ENCODE measurements at places on chromosomes 3 and 15.
A peak's percentile ranks its signal among the peaks of the same experiment; 100 is the strongest.

DNA sequence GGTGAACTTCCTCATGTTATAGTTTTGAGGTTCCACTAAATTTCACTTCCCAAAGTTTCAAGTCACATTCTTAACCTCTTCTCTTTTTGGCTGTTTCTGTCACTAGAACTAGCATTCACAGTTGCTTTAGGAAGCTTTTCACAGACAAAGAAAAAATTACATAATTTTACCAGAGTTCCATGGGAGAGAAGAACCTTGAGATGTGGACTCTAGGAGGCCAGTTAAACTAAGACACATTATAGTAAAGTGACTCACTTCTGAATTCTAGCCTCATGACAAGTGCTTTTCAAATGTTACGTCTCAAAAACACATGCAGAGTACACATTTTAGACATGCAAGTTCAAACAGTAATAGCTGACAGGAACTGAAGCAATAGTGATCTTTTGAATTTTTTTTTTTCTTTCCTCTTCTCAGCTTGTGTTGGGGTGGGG is 39.9 kb upstream of the LRTM1 start:
- DNase-seq: no peak

- no peak for DNase-seq
Observed at GRCh38 chr3:31629054-31629453, 96.3 kb downstream of the STT3B start.

GRCh38 chr15:71186267-71186666 is 71.0 kb downstream of the THSD4 start:
- DNase-seq: no peak

DNA sequence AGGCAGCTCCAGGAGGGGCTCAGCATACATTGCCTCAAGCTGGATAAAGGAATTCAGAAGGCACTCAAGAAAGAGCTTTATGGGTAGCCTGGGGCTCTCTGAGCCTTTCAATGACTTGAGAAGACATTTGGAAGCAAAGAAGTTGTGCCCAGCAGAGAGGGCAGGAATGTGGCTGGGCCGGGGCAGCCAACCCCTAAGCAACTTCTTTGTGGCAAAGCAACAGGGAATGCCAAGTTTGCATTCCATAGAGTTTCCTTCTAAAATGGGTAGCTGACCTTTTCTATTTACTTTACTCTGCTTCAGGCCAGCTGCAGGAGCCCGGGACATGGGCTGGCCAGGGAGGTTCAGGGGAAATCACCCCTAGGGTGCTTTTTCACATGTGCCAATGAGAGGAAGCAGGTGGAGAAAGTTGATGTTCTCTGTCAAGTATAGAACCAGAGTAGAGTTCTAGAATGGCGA is 45.6 kb downstream of the CCDC12 start:
- no peak for DNase-seq

DNA sequence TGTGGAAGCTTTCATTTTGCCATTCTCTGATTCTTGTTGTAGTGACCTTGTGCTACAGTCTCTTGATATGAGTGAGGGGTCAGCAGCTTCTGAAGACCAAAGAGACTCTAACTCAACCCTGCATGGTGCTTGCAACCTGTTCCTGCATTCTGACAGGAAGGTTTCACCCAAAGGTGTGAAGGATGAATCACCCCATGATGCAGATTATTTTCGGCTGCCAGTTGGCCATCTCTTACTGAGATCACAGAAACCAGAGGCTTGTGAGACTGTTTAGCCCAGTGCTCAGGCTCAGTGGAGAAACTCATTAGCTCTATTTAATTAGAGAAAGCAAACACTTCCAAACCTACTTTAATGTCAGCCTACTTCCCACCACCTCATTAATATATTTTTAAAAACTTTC is 29.2 kb upstream of the TPRG1 start:
- peak; percentile 14 for DNase-seq

- DNase-seq: no peak
Observed at GRCh38 chr3:184827572-184827971, 15.6 kb downstream of the VPS8 start.

DNA sequence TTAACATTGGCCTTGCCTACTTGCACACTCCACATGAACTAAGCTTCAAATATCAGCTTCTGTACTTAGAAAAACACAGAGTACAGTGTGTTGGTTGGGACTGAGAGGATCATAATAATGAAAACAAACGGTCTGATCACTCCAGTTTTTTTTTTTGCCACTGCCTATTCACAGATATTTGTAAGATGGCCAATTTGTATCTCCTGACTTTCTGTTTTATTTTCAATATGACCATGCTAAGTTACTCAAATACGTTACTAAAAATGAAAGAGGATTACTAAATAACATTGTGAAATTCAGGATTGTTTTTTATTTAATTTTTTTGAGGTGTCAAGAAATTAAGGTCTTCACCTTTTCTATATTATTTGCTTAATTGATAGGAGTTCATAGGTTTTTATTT is 595.1 kb downstream of the TUSC7 start:
- no peak for DNase-seq

DNA sequence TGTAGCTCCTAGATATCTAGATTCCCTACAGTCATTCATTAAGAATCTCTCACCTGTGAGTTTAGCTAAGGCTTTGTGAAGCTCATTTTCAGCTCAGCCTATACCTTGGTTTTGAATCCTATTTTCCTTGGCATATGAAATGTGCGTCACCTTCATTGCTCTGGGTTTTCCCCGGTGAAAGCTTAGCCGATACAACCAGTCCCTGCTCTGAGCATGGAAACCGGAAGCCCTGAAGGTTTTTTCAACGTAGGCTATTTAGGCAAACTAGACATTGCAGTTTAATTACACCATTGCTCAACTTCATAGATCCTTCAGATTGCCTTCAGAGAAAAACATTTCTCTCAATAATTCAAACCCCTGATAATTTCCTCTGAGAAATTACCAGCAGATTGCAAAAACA is 206.8 kb upstream of the TPRG1 start:
- no peak for DNase-seq

- no peak for DNase-seq
Observed at GRCh38 chr3:150843241-150843640, 62.0 kb downstream of the MINDY4B start.

GRCh38 chr3:125375950-125376679 is 990 bp upstream of the ZNF148 start:
- DNase-seq: no peak

- DNase-seq: no peak
Observed at GRCh38 chr3:111944372-111944771, 34.5 kb upstream of the ABHD10 start.

DNA sequence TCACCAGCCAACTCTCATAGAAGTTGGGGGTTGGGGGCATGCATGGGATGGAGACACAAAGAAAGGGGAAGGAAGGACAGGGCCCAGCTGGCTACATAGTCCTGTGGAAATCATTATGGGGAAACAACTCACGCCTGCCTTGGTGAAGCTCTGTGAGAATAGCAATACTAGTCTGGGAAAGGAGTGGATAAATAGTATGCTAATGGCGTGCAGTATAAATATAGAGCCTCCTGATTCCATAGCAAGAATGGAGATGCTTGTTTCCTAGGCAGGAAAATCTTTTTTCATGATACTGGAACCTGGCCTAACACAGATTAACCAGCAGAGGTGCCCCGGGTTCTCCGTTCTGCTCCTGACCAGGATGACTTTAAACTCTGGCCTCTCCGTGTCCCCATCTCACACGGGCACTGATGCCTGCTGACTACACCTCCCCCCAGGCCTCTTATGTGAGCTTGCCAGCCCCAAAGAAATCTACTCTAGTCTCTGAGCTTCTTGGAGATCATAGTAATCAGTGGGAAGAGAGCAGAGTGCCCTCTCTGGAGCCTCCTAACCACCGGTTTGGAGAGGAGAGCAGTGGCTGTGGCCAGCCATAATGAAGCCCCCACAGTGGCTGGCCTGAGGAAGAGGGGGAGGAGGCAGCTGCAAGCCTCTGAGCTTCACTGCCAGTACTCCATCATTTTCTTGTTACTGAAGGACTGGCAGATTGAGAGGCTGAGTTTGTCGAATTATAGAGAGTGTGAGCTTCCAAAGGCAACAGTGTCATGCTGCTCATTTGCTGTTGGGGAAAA is 355.0 kb upstream of the SEMA6D start:
- DNase-seq: no peak

DNA sequence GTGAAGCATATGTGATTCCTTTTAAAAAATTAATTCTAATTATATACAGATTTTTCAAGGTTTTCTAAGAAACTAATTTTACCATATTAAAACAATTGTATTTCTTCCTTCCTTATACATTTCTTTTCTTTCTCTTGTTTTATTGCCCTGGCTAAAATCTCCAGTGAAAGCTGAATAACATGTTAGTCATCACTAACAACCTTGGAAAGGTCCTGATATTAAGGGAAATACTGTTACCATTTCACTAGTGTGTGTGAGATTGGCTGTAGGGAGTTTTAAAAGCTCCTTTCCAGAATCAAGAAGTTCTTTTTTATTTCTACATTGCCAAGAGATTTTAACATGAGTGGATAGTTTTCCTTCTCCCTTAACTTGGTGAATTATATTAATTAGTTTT is 229.7 kb upstream of the EIF1B start:
- DNase-seq: no peak

DNA sequence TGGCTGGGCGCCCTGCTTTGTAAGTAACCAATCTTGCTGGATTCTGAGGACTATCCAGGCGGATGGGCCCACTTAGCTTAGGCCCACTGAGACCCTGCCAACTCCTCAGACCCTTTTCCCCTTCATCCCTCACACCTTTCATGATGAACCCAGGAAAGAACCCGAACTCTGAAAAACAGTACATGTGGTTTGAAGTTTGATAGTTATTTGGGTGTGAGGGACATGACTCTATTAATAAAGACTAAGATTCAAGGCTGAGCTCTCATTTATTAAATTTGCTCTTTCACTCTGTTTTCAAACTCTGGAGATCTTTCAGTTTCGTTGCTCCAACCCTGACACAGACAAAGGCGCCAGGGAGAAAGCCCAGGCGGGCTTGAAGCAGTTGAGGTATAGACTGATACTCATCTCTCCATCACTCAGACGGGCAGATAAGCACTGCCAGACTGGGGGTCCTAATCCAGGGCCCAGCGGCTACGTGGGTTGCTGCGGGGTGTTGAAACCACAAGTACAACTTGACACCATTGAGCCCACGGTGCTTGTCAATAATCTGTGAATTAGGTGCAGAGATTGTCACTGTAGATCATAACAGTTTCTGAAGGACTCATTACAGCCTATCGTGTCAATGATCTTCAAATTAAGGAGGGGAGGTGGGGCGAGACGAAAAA is 7.2 kb upstream of the SOX2 start:
- DNase-seq: no peak

DNA sequence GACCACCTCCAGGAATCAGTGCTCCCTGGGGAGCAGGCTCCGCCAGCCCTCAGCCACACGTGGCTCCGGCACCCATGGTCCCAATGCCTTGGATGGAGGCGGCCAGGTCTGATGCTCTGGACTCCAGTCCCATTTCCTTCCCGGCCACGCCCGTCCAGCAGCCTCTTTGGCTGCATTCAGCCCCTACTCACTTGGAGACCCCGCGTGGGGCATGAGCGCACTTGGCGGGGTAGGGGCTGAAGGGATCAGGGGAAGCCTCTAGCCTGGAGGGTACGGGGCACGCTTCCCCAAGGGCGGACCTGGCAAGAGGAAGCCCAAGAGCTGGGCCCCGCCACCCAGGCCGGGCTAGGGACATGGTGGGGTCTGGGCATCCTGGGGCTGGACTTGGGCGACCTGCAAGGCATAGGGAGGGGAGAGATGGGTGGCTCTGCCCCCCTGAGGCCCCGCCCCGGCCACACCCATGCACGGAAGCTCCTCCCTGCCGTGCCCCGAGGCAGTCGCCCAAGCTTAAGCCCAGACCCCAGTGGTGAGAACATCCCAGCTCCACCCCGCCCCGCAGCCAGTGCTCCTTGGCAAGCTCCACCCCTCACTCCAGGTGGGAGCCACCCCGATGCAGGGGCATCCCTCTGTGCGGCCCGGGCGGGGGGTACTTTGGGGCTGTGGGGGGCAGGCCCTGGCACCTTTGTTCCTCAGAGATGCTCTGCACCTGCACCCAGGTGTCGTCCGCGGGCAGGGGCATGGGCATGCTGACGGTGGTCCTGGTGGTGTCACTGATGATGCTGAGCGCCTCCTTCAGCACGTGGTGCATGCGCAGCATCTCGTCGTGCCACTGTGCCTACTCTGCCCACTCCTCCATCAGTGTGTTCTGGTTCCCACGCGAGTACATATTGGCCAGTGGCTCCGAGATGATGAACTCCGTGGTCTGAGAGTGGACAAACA is 163.5 kb downstream of the GOLGA6L4 start:
- no peak for DNase-seq

GRCh38 chr15:77826006-77826695 is 193.4 kb upstream of the LINGO1 start:
- DNase-seq: no peak

- no peak for DNase-seq
Observed at GRCh38 chr15:90013503-90013937, 12.4 kb downstream of the ZNF710 start.

DNA sequence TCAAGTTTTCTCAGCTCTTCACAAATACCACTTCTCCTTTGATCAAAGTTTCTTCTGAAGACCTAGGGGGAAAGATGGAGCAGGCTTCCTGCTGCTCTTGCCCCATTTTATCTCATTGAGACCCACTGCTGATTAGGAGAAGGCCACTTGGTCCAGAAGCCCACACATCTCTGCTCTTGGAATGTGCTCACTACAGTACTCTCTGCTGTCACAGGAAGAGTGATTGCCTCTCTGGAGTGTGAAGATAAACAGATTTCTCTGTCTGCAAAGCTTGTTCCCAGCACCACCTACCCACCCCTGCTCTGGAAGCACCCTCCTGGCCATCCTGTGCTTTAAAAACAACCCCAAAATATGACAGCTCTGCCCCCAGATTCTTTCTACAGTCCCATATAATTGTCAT is 41.3 kb upstream of the PRTG start:
- DNase-seq: no peak

DNA sequence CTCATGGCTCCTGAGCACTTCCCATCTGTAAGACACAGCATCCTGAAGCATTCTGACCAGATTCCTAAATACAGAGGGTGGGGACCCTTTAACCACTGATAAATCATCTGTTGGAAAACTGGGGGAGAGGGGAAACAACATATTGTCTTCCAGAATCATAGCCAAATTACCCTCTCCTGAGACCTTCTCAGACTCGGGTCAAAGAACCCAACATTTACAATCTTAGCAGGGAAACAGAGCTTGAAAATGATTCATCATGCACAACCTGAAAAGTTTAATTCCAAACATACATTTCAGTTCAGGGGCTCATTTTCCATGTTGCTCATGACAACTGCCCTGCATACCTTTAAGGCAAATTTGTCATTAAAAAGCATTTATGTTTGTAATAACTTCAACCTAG is 48.5 kb upstream of the TSPAN3 start:
- DNase-seq: no peak

DNA sequence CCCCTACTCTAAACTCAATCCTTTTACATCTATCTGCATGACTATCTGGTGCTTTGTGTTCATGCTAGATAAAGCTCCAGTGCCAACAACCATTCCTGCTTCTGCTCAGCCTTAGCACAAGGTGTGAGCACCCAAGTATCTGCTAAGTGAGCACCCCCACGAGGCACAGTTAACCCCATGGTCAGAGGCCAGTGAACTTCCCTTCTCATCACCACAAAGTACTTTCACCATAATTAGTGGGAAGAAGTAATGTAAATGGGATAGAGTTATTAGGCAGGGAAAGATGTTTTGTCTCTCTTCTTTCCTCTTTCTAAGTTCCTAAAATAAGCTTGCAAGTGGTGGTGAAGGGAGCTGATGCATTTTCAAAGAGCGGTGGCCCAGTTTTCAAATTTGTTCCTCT is 96.4 kb downstream of the ANO10 start:
- no peak for DNase-seq

- no peak for DNase-seq
Observed at GRCh38 chr3:133276594-133276993, 123.3 kb upstream of the BFSP2 start.

Measured in stimulated activated CD8-positive, alpha-beta memory T cell treated with anti-CD3 and anti-CD28 coated beads, Interleukin-7, amount 100 ng/mL, for 1 hour (primary cell).